ENCODE measurements at places on chromosomes 3 and 15.

GRCh38 chr3:135576751-135577150 is 388.8 kb upstream of the PPP2R3A start:
- no peak for DNase-seq

DNA sequence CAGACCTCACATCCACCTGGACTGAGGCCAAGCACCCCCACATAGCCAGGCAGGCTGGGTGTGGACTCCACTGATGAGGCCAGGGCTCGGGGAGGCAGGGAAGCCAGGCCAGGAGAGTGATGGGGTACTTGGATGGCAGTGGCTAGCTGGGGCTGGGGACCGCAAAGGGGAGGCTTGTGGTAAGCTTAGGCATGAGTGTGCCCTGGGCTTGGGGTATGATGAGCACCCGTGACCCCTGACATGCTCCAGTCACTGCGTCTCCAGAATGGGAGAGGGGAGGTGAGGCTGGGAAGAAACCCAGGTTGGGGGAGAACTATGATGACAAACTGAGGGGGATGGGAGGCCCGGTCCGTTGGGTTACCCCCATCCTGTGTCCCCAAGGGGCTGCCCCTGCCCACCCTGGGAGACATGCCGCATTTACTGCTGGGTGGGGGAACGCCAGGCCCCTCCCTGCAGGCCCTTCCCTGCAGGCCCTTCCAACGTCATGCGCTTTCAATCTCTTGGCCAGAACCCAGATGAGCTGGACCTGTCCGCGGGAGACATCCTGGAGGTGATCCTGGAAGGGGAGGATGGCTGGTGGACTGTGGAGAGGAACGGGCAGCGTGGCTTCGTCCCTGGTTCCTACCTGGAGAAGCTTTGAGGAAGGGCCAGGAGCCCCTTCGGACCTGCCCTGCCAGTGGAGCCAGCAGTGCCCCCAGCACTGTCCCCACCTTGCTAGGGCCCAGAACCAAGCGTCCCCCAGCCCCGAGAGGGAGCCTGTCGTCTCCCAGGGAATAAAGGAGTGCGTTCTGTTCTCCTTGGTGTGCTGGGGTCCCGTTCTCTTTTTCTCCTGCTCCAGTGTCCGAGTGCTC is 34.1 kb downstream of the TSPAN3 start:
- no peak for DNase-seq

- DNase-seq = no peak
Observed at GRCh38 chr3:106386050-106386449, 517.2 kb upstream of the CBLB start.

DNA sequence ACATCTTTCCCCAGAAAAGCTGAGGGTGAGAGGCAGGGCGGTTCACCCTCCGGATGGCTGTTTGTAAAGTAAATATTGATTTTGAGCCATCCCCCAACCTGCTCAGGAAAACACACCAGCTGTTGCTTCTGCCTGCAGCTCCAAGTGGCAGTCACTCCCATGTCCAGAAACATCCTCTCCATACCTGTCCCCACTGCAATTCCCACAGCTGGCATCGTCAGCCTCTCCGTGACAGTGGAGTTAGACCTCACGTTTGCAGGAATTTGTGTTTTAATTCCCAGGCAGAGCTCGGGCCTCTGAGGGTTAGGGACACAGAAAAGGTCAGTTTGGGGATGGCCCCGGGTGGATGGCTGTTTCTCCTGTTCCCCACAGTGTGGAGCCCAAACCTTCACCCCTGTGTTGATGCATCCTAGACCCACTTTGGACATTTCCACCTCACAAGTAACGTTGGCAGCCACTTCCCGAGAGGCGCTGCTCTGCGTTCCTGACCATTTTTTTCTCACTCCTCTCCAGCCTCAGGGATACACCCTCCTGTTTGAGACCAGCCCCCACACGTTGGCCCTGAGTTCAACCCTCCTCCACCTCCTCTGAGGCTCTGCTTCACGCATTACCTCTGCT is 11.8 kb upstream of the FAM174B start:
- DNase-seq = no peak
